ENCODE measurements at places on chromosomes 16 and 17. TPM values are rescaled to one million over a fixed set of nuclear protein-coding genes. Genes with fewer than 3 reads are reported as not detected.

GRCh38 chr17:1779571-1780131 lies 17.8 kb downstream of the SERPINF1 start:
- peak; percentile 98 for DNase-seq
- peaks cover 32% of the 10 kb centered on the region for H3K4me1 ChIP-seq
- peaks cover 20% of the 10 kb centered on the region for H3K36me3 ChIP-seq

DNA sequence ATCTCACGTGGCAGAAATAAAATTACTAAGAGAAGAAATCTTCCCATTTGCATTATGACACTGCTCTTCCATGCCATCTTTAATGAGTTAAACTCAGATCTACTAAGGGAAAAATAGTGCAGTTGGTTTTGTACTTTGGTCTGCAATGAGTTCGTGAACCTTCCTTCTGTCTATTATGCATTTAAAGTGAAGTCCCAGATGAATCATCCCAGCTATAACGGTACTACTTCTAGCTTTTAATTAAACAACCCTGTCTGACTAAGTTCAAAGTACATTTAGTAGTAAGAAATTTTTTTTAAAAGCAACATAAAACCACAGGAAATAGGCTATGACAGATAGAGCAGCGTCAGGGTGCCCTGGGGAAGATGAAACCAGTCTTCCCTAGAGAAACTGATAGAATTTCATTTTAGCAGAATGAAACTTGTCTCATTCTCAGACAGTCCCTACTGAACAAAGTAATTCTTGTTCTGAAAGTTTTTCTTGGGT lies 1.8 kb downstream of the TMIGD1 start:
- no peaks in the 10 kb centered on the region for H3K36me3 ChIP-seq
- peaks cover 4% of the 10 kb centered on the region for H3K27me3 ChIP-seq
- H3K4me1 ChIP-seq, result peaks cover 4% of the 10 kb centered on the region
- DNase-seq, result peak; percentile 51
- peak overlapping the region; percentile 18 for H3K4me3 ChIP-seq

GRCh38 chr17:65008882-65009281 lies 47.7 kb downstream of the GNA13 start:
- no peak overlapping the region for H3K4me3 ChIP-seq
- H3K4me1 ChIP-seq, result peaks cover 6% of the 10 kb centered on the region
- DNase-seq, result no peak
- H3K36me3 ChIP-seq, result peaks cover 3% of the 10 kb centered on the region
- H3K27me3 ChIP-seq, result no peaks in the 10 kb centered on the region

ERN2 gene
- total RNA-seq, result not detected

DNA sequence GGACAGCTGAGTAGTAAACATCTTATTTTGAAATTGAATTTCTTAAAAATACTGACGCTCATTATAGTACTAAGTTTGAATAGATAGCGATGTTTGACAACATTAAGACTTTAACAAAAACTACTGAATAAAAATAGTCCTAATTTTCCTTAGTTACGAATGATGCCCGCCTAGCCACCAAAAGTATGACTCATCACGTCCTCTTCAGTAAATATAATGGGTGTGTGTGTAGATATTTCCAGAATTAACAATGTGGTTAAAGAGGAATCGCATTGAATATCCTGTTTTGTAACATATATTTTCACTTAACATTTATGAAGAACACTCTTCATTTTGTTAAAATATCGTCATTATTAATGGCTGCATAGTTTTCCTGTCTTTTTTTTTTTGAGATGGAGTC lies 187.6 kb downstream of the MYO1D start:
- no peaks in the 10 kb centered on the region for H3K4me1 ChIP-seq
- H3K36me3 ChIP-seq, result no peaks in the 10 kb centered on the region
- H3K27me3 ChIP-seq, result no peaks in the 10 kb centered on the region
- no peak overlapping the region for H3K4me3 ChIP-seq

FNDC8 gene
- total RNA-seq, result not detected

DNA sequence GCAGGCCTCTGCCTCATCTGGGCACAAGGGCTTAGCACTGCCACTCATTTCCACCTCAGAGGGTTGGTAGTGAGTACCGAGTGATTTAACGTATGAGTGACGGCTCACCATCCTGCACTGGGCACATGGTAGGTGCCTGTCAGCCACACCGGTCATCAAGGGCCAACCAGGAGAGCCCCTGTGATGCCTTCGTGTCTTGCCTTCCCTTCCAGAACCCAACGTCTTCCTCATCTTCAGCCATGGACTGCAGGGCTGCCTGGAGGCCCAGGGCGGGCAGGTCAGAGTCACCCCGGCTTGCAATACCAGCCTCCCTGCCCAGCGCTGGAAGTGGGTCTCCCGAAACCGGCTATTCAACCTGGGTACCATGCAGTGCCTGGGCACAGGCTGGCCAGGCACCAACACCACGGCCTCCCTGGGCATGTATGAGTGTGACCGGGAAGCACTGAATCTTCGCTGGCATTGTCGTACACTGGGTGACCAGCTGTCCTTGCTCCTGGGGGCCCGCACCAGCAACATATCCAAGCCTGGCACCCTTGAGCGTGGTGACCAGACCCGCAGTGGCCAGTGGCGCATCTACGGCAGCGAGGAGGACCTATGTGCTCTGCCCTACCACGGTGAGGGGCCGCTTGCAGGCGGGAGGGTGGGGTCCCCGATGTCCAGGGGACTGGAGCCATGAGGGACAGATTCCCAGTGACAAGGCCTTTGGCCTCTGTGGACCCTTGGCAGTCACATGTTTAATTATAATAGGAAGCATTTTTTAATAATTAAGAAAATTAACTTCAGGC lies 37.1 kb downstream of the MRC2 start:
- peaks cover 17% of the 10 kb centered on the region for H3K4me1 ChIP-seq
- peak; percentile 49 for DNase-seq
- H3K36me3 ChIP-seq, result peaks cover 38% of the 10 kb centered on the region
- no peaks in the 10 kb centered on the region for H3K27me3 ChIP-seq
- H3K4me3 ChIP-seq, result no peak overlapping the region
- H3K27ac ChIP-seq, result no peak overlapping the region

DNA sequence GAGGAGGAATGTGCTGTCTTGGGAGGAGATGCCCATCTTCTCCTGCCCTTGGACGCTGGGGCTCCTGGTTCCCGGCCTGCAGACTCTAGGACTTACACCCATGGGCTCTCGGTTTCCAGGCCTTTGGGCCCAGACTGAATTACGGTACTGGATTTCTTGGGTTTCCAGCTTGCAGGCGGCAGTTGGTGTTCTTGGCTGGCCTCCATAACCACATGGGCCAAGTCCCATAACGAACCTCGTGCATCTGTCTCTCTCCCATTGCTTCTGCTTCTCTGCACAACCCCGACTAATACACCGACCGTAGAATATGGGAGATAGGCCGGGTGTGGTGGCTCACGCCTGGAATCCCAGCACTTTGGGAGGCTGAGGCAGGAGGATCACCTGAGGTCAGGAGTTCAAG lies 162.6 kb downstream of the SDK2 start:
- no peaks in the 10 kb centered on the region for H3K4me1 ChIP-seq
- H3K4me3 ChIP-seq, result no peak overlapping the region
- no peak overlapping the region for H3K27ac ChIP-seq
- H3K36me3 ChIP-seq, result no peaks in the 10 kb centered on the region
- H3K27me3 ChIP-seq, result no peaks in the 10 kb centered on the region
- no peak for DNase-seq

ITGAL gene
- total RNA-seq, result not detected

GRCh38 chr17:68972119-68972704 lies 17.0 kb upstream of the ABCA8 start:
- no peak overlapping the region for H3K27ac ChIP-seq
- peak; percentile 3 for DNase-seq
- H3K4me1 ChIP-seq, result no peaks in the 10 kb centered on the region
- no peaks in the 10 kb centered on the region for H3K27me3 ChIP-seq

GRCh38 chr16:79386299-79386698 lies 214.2 kb downstream of the MAF start:
- H3K27me3 ChIP-seq, result no peaks in the 10 kb centered on the region
- no peaks in the 10 kb centered on the region for H3K36me3 ChIP-seq
- H3K4me1 ChIP-seq, result no peaks in the 10 kb centered on the region
- no peak overlapping the region for H3K4me3 ChIP-seq

PRAC2 gene
- not detected for total RNA-seq

DNA sequence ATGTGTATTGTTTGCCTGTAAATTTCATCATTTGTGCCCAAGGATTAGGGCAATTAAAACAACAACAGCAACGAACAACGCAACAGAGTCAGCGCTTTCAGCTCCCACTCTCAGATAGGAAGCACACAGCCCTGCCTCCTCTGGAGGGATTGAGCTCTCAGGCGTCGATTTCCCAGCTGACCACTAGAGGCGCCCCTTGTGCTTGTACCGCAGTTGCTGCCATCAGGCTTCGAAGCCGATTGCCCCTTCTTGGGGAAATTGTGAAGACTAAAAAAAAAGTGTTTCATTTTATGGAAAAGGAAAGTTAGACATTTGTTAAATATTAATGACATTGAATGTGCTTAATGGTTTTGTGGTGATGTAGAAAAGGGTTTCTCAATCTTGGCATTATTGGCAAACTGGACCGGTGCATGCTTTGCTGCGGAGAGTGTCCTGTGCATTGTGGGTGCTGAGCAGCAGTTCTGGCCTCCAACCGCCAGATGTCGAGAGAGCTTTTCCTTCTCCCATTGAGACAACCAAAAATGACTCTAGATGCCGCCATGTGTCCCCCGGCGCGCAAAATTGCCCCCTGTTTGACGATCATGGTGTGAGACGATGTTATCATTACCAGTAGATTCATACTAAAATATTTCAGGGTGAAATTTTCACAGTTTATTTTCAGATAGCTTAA lies 650.4 kb upstream of the RBFOX1 start:
- no peaks in the 10 kb centered on the region for H3K27me3 ChIP-seq
- no peak overlapping the region for H3K4me3 ChIP-seq
- no peaks in the 10 kb centered on the region for H3K4me1 ChIP-seq
- no peak overlapping the region for H3K27ac ChIP-seq
- H3K36me3 ChIP-seq, result no peaks in the 10 kb centered on the region

GRCh38 chr17:7842380-7843256 lies 8.6 kb downstream of the KDM6B start:
- no peaks in the 10 kb centered on the region for H3K27me3 ChIP-seq
- H3K27ac ChIP-seq, result peak overlapping the region; percentile 99
- peak; percentile 98 for DNase-seq
- H3K36me3 ChIP-seq, result peaks cover 9% of the 10 kb centered on the region

GRCh38 chr17:17352836-17353624 lies 49.9 kb downstream of the NT5M start:
- no peak overlapping the region for H3K27ac ChIP-seq
- no peak overlapping the region for H3K4me3 ChIP-seq
- no peaks in the 10 kb centered on the region for H3K27me3 ChIP-seq
- no peaks in the 10 kb centered on the region for H3K36me3 ChIP-seq
- peaks cover 17% of the 10 kb centered on the region for H3K4me1 ChIP-seq

DNA sequence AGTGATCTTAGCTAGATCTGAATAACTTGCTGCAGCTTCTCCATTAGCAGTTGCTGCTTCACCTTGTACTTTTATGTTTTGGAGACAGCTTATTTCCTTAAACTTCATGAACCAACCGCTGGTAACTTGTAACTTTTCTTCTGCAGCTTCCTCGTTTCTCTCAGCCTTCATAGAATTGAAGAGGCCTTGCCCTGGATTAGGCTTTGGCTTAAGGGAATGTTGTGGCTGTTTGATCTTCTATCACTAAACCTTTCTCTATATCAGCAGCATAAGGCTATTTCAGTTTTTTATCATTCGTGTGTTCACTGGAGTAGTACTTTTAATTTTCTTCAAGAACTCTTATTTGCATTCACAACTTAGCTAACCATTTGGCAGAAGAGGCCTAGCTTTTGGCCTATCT lies 21.5 kb upstream of the TMEM92 start:
- DNase-seq, result no peak
- H3K27me3 ChIP-seq, result no peaks in the 10 kb centered on the region
- no peak overlapping the region for H3K27ac ChIP-seq
- H3K36me3 ChIP-seq, result no peaks in the 10 kb centered on the region
- no peak overlapping the region for H3K4me3 ChIP-seq

- H3K4me1 ChIP-seq, result peaks cover 22% of the 10 kb centered on the region
- no peak overlapping the region for H3K27ac ChIP-seq
- H3K36me3 ChIP-seq, result no peaks in the 10 kb centered on the region
- H3K4me3 ChIP-seq, result no peak overlapping the region
- H3K27me3 ChIP-seq, result no peaks in the 10 kb centered on the region
Measured at GRCh38 chr16:11087691-11088073, 143.3 kb downstream of the CLEC16A start.

DNA sequence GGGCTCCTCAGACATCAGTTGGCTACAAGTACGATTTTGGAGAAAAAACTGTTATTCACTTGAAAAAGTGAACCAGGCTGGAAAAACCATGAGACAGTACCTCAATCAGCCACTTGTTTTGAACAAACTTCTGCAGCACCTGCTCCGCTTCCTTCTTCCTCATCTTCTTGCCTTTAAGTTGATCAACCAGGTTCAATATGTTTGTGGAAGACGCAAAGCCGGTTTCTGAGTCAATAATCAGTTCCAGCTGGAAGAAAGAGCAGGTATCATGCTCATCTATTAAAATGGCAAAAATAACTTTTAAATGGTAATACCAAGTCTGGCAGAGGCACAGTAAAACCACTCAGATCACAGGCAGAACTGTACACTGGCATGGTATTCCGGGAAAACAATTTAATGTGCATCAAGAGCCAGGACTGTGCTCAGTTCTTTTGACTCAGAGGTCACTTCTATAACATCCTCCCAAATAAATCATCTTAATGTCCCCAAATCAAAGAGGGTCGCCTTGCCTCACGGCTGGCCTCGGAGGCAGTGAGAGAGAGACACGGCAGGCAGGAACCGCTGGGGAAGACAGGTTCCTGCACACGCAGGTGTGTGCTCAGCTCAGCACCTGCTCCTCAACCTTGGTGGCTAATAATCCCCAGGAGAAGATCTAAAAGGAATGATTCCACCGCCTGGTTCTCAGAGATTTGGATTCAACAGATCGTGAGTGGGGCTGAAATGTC lies 29.7 kb downstream of the KDM8 start:
- H3K27me3 ChIP-seq, result no peaks in the 10 kb centered on the region
- H3K4me3 ChIP-seq, result no peak overlapping the region
- no peak for DNase-seq

DNA sequence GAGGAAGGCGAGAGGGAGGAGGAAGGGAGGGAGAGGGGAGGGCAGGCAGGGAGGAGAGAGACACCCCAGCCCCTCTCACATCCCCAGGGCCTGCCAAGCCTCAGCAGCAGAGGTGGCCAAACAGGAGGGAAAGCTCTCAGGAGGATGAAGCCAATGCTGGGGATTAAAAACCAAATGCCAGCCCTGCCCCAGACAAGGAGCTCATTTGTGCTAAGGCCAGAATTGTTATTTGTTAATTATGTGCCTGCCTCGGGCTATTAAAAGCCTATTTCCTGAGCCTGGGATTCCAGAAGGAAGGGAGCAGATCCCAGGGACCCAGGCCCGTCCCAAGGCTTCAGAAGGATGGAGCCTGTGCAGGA lies 27.9 kb upstream of the GINS2 start:
- DNase-seq, result peak; percentile 21
- no peak overlapping the region for H3K27ac ChIP-seq

GRCh38 chr16:19502395-19503131 lies 19.3 kb downstream of the GDE1 start:
- no peak for DNase-seq
- no peak overlapping the region for H3K27ac ChIP-seq
- no peaks in the 10 kb centered on the region for H3K27me3 ChIP-seq
- peaks cover 29% of the 10 kb centered on the region for H3K36me3 ChIP-seq
- H3K4me1 ChIP-seq, result peaks cover 11% of the 10 kb centered on the region
- H3K4me3 ChIP-seq, result no peak overlapping the region

- no peaks in the 10 kb centered on the region for H3K36me3 ChIP-seq
- no peak overlapping the region for H3K4me3 ChIP-seq
- no peak overlapping the region for H3K27ac ChIP-seq
Measured at GRCh38 chr17:32319548-32319905, 22.4 kb downstream of the C17orf75 start.

- H3K36me3 ChIP-seq, result no peaks in the 10 kb centered on the region
- no peak for DNase-seq
Measured at GRCh38 chr17:31078290-31078689, 16.5 kb upstream of the NF1 start.

GRCh38 chr16:13307255-13307654 lies 405.9 kb downstream of the SHISA9 start:
- no peaks in the 10 kb centered on the region for H3K36me3 ChIP-seq
- H3K4me3 ChIP-seq, result no peak overlapping the region
- H3K4me1 ChIP-seq, result no peaks in the 10 kb centered on the region
- no peak overlapping the region for H3K27ac ChIP-seq
